Choroid plexus epithelial cell (primary cell): ENCODE measurements at places on chromosomes 3 and 15.

GRCh38 chr3:62028236-62028635, 345.1 kb downstream of the FEZF2 start:
- no peak for DNase-seq

- DNase-seq, result no peak
These were observed 42.2 kb downstream of the SPSB4 start for GRCh38 chr3:141093397-141093796.

GRCh38 chr15:67685008-67685599, 140.2 kb upstream of the SKOR1 start:
- DNase-seq, result peak; percentile 58

- DNase-seq, result no peak
These were observed 118.5 kb downstream of the SEC22A start for GRCh38 chr3:123320221-123320620.

DNA sequence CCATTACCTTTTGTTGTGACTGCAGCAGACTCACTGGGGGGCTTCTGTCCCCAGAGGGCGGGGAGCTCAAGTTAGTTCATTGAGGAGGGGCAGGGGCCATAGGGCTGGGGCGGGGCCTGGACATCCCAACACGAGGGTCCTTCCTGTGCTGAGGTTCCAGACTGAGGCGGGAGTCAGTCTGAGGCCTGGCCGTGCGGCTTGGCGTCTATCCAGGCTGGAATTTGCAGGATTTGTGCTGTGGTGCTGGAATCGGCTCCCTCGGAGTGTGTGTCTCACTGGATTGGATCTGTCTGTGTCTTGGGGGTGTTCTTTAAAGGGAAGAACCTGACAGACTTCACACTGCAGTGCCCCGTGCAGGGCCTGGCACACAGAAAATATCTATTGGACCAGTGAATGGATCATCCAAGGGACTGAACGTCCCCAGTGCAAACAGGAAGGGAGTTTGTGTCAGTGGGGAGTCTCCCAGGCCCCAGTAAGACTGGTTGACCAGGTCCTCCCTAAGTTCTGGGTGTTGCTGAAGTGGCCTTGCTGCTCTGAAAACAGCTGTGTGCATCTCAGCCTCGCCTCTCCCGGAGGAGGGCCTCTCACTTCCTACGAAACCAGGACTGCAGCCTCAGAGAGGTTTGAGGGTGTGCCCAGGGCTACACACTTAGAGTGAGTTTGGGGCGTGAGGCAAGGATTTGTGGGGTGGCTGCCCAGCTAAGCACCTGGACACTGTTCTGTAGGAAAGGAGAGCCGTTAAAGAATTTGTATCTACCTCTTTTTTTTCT, 26.1 kb downstream of the GOLGA6L2 start:
- no peak for DNase-seq

- DNase-seq, result peak; percentile 33
These were observed 516.1 kb upstream of the NAALADL2 start for GRCh38 chr3:174342941-174343501.

- peak; percentile 44 for DNase-seq
These were observed 27.7 kb downstream of the CRTC3 start for GRCh38 chr15:90557186-90558084.

DNA sequence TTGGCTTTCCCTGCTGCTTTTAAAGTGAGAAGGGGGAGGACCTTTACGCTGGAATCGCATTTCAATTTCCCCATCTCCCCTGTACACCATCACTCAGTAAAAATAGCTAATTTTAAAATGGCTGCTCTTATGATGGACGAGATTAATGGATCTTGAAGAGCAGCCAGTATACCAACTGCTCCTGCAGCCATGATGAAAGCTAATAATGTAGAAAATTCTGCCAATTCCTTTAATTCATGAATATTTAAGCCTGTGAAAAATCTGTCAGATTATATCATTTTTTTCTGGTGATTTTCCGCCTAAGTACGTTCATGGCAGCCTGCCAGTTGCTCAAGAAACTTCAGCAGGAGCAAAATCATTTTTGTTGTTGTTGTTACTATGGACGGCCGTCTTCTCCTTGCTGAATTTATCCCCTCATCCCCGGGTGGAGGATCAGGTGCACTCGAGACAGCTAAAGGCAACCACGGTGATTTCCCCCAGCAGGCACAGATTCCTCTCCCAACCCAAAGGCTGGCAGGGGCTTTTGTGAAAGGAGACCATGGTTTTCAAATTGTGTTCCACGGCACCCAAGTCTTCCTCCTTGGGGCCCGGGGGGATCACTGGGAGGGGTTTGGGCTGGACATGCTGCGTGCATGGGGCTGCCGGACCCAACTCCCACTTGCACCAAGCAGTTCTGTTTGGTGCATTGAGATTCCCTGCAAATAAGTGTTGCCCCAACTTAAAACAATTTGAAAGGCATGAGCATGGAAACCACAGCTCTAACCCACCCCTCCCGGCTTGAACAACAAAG, 289.6 kb downstream of the UACA start:
- peak; percentile 72 for DNase-seq

DNA sequence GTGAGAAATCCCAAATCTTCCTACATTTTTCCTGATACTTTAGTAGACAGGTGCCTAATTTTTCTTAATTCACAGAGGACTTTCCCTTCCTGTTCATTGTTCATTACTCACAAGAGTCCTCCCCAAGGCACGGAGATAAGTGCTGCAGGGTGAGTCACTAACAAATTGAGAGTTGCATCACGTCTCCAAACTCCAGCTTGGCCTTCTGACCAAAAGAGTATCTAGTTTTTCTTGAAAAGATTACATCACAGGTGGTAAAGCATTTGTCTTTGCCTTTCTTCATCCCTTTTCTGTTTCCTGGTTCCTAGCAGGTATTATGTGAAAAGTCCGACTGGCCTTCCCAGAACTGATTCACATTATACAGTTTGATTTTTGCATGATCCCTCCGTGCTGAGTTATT, 24.9 kb upstream of the RASGRP1 start:
- peak; percentile 82 for DNase-seq

GRCh38 chr3:192514081-192514753, 213.1 kb downstream of the FGF12 start:
- DNase-seq, result peak; percentile 5

GRCh38 chr3:20225769-20226168, 39.8 kb upstream of the SGO1 start:
- peak; percentile 60 for DNase-seq

DNA sequence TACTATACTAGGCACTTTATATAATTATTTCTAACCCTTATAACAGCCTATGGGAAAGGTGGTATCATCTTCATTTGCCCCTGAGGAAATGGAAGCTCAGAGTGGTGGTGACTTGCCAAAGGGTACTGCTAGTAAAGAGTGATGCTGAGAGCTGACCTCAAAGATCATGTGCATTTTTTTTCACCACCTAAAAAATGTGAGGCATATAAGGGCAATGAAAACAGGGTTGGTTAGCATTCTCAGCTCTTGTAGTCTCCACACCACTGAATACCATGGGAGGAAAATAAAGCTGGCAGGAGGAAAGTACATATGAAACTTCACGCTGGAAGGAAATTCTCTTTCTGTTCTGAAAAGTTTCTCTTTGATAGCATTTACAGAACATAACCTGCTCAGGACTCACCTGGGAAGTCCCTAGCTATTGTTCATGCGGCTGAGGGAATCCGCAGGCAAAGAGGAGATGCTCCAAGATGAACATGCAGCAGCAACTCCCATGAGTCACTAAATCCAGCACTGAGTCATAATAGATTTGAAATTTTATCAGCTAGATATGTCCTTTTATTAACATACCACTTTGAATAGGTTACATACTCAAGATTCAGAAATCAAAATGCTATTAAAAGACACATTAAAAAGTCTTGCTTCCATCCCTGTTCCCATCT, 17.3 kb downstream of the FAIM start:
- peak; percentile 55 for DNase-seq
